ENCODE measurements at places on chromosomes 1 and 21. TPM values are rescaled to one million over a fixed set of nuclear protein-coding genes. Genes with fewer than 3 reads are reported as not detected.

GRCh38 chr1:38860454-38860795 is 853 bp upstream of the RRAGC start:
- no peak for DNase-seq

- no peak for DNase-seq
These were observed 15.7 kb downstream of the COL6A2 start for GRCh38 chr21:46113497-46114176.

DNA sequence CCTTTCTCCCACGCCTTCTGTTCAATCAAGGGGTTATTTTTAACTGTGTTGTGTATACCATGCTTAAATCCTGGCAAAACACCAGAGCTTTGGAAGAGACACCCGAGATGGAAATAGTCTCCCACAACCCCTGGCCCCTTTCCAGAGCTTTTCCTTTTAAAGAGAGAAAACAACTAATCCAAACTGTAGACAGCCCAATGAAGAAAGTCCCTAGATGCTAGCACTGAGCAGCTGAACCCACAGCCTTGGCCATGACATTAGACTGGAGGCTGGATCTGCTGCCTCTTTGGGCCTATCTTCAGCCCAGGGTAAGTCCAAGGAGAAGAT is 64.9 kb upstream of the ARTN start:
- no peak for DNase-seq

- no peak for DNase-seq
These were observed 12.4 kb downstream of the EPB41 start for GRCh38 chr1:28926629-28927265.

- DNase-seq: peak; percentile 71
These were observed 1.1 kb upstream of the COA6 start for GRCh38 chr1:234372011-234372757.

S100A3 gene
- total RNA-seq: 3.4 TPM

SYDE2 gene
- total RNA-seq: 5.2 TPM

NPHS2 gene
- not detected for total RNA-seq

EPHA2 gene
- total RNA-seq: 53.9 TPM

CFHR2 gene
- total RNA-seq: not detected

RIMS3 gene
- total RNA-seq: 0.50 TPM
